ENCODE measurements at places on chromosomes 5 and 9.

DNA sequence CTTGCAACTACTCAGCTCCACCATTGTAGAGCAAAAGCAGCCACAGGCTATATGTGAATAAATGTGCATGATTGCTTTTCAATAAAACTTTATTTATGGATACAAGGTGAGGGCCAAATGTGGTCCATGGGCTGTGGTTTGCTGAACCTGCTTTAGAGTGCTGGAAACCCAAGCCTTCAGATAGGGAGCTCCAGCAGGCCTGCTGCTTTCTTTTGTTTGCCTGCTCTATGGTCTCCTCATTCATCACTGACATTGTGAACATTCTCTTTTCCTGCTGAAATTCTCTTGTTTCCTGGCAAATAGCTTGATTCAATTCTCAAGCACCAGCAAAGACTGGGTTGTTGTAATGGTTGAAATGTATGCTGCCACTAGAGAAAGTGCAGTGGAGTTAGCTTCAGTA lies 26.0 kb downstream of the EGFLAM start:
- no peak for DNase-seq

DNA sequence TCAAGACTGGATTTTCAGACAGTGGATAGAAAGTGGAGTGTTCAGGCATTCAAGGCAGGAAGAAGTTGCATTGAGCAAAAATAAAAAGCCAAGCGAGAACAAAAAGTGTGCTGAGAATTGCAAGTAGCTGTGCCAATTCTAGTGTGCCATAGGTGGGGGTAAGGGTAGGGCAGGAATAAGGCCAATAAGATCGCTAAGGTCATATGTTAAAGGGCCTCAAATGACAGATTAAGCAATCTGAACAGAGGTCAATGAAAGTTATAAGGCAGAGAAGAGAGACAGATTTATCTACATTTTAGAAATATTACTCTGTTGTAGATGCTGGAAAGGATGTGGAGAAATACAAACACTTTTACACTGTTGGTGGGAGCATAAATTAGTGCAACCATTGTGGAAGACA lies 36.4 kb downstream of the NADK2 start:
- DNase-seq, result no peak

DNA sequence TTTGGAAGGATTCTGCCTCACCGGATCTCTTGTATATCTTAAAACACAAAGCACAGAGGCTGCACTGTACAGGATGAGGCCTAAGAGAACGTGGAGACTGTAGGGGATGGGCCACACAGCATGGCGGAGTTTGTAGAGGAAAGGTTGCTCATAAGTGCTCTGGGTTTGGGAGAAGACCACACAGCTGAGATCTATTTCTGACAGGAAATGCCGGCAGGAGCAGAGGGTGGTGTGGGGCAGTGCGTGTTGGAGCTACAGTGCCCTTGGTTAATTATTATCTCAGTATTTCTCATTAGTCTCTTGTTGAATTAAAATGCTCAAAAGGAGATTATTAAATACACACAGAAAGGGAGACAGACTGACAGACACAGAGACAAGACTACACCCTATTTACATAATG lies 9.6 kb downstream of the PALM2AKAP2 start:
- DNase-seq, result peak; percentile 29

GRCh38 chr5:29229461-29229860 lies 1964.0 kb upstream of the CDH6 start:
- DNase-seq, result no peak

DNA sequence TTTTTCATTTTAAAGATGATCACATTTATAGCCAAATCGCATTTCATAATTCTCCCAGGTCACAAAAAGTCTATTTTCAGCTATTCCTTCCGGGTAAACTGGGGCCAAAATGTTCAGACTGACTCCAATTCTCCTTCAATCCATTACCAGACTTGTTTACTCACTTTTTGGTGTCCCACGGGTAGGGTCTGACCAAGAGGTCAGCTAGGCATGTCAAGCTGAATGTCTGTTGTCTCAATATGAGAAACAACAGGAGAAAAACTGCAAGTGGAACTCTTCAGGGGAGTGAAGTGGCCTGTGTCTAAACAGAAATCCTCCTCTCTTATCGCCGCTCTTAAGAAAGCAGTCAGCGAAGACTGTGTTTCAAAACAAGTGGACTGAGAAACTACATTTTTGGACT lies 171.3 kb downstream of the APBA1 start:
- DNase-seq, result no peak

DNA sequence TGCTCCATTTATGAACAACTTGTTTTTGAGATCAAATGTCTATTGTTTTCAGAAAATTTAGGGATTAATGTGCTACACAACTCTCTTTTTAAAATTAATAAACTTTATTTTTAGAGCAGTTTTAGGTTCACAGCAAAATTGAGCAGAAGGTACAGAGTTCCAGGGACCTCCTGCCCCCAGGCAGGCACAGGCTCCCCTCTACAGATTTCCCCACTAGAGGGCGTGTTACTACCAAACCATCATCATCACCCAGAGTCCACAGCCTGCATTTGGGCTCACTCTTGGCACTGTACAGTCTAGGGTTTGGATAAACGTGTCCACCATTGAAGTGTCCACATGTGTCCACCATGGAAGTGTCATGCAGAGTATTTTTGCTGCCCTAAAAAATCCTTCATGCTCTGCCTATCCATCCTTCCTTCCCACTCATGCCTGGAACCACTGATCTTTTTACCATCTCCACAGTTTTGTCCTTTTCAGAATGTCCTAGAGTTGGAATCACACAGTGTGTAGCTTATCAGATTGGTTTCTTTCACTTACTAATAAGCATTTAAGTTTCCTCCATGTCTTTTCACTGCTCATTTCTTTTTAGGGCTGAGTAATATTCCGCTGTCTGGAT lies 61.7 kb downstream of the MRPL36 start:
- peak; percentile 14 for DNase-seq

DNA sequence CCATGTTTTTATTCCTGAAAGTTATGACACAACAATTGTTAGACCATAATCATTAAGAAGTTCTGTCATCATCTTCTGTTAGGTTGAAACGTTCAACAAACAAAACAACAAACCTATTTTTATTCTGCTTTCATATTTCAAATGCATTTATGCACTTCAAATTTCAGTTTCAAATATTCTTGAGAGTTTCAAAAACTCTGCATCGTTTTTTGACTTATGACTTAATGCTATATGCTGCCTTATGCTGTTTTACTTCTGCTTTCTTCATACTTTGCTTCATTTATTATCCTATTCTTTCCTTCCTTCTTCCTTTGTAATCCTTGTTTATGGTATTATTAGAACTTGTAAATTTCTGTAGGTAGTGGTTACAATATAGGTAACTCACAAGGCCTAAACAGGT lies 95.0 kb downstream of the PCSK1 start:
- DNase-seq, result no peak

DNA sequence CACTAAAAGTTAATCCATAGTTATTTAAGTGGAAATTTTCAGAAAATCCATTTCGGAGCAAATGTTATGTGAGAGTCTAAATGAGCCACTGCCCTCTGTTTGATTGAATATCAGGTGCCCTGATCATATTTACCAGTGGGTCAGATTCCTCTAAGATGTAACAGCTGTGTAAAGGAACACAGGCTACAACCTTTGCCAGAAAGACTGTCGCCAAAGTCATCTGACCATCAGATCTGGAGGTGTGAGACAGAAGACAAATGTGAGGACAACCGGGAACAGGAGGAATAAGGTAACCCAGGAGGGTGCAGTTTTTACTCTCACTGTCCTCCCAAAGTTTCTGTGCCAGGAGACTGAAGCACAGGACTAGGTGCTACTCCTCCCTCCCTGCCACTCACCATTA lies 90.8 kb downstream of the CAAP1 start:
- DNase-seq, result no peak

GRCh38 chr9:85243977-85244376 lies 497.8 kb downstream of the AGTPBP1 start:
- DNase-seq, result no peak
